ENCODE measurements at places on chromosomes 11 and 22. TPM values are rescaled to one million over a fixed set of nuclear protein-coding genes. Genes with fewer than 3 reads are reported as not detected.

Gene ARHGAP1
- total RNA-seq = 65.2 TPM

Gene CRYBA4
- total RNA-seq = not detected

Gene GP1BB
- 20.1 TPM for total RNA-seq

Gene USP28
- total RNA-seq = 11.0 TPM

Gene SAA4
- 0.27 TPM for total RNA-seq

Gene ANO9
- total RNA-seq = not detected

Gene C1QTNF4
- not detected for total RNA-seq

Gene MMP3
- total RNA-seq = 3.3 TPM

Gene LINC01488
- total RNA-seq = not detected

Gene IFT27
- total RNA-seq = 29.1 TPM

Gene NAALADL1
- total RNA-seq = 9.7 TPM

Gene SPON1
- total RNA-seq = 42.9 TPM

Gene CBLIF
- not detected for total RNA-seq

Gene SPI1
- not detected for total RNA-seq

Gene NKAPD1
- total RNA-seq = 31.1 TPM

Gene TEX54
- not detected for total RNA-seq

Gene ZNF280B
- total RNA-seq = 0.45 TPM

Gene ZNF70
- total RNA-seq = 5.9 TPM

Gene LRRC4C
- total RNA-seq = 0.27 TPM

Gene MMP8
- not detected for total RNA-seq

Gene SERPING1
- 77.0 TPM for total RNA-seq

Gene FAU
- 239 TPM for total RNA-seq

Gene SMC1B
- total RNA-seq = 0.09 TPM

Gene SSH3
- 11.7 TPM for total RNA-seq

Gene NNMT
- total RNA-seq = 2,246 TPM

Gene KIRREL3
- 0.45 TPM for total RNA-seq

Gene PACSIN2
- total RNA-seq = 48.3 TPM

Gene GTF2H1
- 95.4 TPM for total RNA-seq

Gene YPEL1
- 1.3 TPM for total RNA-seq

Gene C11orf42
- total RNA-seq = not detected

Gene ANKK1
- not detected for total RNA-seq

Gene VPREB1
- total RNA-seq = not detected

Gene SRPRA
- total RNA-seq = 99.4 TPM

Gene PATE2
- total RNA-seq = 0.18 TPM

All from fibroblast of the aortic adventitia (primary cell).